Neuronal stem cell (in vitro differentiated cells): ENCODE measurements at places on chromosomes 1 and 21.

DNA sequence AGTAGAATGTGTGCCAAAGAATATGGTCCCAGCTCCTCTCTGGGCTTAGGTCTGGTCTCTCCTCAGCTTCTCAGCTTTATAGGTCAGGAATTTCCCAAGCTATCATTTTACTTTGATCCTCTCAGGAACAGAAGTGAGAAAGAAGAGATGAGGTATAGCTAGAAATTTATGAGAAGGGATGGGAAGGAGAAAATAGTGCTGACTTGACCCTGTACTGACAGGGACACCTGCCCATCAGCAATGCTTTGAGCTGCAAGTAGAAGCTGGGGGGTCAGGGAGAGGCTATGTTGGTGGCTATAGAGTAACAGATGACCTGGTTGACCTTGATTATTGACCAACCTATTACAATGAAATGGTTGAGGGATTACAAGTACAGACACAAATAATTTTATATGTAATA, 75.0 kb downstream of the XCL2 start:
- no peaks in the 10 kb centered on the region for H3K36me3 ChIP-seq
- peaks cover 6% of the 10 kb centered on the region for H3K4me1 ChIP-seq

DNA sequence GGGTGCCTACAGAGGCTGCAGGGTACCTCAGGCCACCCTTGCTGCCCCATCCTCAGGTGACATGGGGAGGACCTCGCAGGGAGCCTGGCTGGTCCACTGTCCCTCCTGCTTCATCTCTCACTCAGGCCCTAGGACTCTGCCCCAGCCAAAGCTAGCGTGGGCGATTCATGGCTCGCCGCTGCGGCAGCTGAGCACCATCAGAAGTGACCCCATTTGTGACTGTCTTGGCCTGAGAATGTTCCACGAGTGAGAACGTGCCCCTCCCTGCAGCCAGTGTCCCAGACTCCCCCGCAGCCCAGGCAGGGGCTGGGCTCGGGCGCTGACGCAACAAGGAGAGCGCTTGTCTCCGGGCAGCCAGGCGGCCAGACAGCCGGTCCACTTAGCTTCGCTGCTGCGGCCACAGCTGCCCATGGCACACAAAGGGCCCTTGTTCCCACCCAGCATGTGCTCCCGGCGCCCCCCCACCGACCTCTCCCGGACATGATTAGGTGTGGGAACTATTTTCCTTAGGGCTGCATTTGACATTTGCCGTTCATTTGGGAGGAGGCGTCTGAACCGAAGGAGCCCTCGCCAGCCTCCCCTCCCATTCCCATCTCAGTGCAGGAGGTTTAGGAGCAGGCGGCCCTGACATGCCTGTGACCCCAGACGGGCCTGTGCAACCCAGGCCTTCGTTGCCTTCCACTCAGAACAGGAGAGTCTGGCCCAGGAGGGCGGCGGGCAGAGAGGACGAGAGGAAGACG, 19.3 kb upstream of the POFUT2 start:
- peaks cover 20% of the 10 kb centered on the region for H3K4me1 ChIP-seq
- no peak overlapping the region for H3K4me3 ChIP-seq
- no peak for DNase-seq
- no peaks in the 10 kb centered on the region for H3K36me3 ChIP-seq

DNA sequence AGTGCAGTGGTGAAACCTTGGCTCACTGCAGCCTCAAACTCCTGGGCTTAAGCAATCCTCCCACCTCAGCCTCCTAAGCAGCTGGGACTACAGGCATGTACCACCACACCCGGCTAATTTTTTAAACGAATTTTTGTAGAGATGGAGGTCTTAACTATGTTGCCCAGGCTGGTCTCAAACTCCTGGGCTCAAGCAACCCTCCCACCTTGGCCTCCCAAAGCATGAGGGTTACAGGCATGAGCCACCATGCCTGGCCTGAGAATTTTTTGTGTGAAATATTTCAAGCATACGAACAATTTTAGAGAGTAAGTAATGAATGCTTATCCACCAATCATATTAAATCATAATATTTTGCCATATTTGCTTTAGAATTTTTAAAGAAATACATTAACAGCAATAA, 51.6 kb downstream of the MROH9 start:
- no peak for DNase-seq
- no peaks in the 10 kb centered on the region for H3K4me1 ChIP-seq
- no peak overlapping the region for H3K27ac ChIP-seq

GRCh38 chr1:31548534-31548906, 27.8 kb upstream of the TINAGL1 start:
- no peak overlapping the region for H3K4me3 ChIP-seq
- H3K4me1 ChIP-seq: peaks cover 10% of the 10 kb centered on the region
- H3K36me3 ChIP-seq: no peaks in the 10 kb centered on the region
- no peak for DNase-seq
- no peaks in the 10 kb centered on the region for H3K27me3 ChIP-seq

DNA sequence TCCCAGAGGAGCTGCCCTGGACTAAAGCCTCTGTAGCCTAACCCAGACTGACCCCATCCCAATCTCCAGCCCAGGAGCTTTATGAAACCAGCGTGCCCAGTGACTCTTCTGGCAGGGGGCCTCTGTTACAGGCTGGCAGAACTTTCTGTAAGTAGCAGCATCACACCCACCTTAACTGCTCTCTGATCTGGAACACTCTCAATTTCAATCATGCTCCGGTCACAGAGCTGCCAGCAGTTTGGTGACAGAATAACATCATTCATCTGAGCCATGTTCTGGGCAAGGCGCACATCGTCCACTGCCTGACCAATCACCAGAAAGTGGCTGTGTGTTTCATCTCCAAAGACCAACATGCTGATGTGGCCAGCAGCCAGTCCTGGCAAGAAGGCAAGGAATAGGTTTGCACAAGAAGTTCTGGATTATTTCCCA, 14.7 kb downstream of the ADCY10 start:
- no peak overlapping the region for H3K27ac ChIP-seq
- H3K27me3 ChIP-seq: peaks cover 3% of the 10 kb centered on the region

DNA sequence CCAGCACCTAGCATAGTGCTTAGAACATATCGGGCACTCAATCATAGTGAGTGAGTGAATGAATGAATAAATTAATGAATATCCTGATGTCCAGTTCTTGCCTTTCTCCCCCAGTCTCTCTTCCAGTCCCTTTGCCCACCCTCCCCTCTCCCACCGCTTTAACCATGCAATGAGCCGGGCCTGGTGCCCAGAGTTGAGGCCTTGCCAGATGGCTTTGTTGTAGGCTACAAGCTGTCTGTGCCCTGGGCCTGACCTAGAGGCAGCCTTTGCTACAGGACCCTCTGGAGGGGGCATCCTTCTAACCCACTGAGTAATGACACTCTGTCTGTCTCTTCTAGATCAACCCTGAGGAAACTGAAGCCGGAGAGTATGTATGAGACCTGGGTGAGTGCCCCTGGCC, 6.9 kb downstream of the CASQ1 start:
- H3K4me1 ChIP-seq: peaks cover 12% of the 10 kb centered on the region
- H3K4me3 ChIP-seq: no peak overlapping the region
- no peaks in the 10 kb centered on the region for H3K27me3 ChIP-seq
- no peaks in the 10 kb centered on the region for H3K36me3 ChIP-seq
- DNase-seq: no peak
- H3K27ac ChIP-seq: no peak overlapping the region

DNA sequence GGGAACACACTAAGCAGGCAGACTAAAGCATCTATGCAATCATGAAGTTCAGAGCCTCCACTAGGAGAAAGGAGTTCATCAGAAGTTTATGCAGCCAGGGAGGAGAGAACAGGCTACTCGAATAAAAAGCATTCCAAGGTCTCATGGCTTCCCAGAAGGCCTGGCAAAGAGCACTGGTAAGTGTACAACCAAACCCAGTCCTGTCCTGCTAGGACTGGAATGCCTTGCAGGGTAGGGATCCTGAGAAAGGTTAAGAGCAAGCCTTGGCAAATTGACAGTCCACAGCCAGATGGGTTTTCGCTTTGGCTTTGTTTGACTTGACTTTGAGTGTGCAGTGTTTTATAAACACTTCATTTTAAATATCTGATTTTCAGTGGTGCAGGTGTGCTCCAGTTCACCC, 133.6 kb upstream of the ATP1B1 start:
- peaks cover 8% of the 10 kb centered on the region for H3K4me1 ChIP-seq
- no peak overlapping the region for H3K27ac ChIP-seq
- no peak overlapping the region for H3K4me3 ChIP-seq
- H3K27me3 ChIP-seq: no peaks in the 10 kb centered on the region
- DNase-seq: no peak

DNA sequence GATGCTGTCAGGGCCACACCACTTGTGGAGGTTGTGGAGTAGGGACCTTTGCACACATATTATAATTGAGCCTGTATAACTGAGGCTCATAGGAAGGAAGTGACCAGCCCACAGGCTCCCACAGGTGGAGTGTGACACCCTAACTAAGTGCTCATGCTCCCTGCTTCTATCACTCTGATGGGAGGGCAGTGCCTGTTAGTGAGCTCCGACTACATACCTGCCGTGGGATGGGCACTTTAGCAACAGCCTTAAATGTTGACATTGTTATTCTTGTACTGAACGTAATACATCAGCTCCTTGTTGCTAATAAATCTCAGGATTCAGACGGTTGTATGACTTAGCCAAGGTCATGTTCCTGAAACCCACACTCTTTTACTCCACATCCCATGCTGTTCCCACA, 58.0 kb downstream of the BEND5 start:
- H3K27me3 ChIP-seq: no peaks in the 10 kb centered on the region
- H3K4me1 ChIP-seq: no peaks in the 10 kb centered on the region
- no peak overlapping the region for H3K4me3 ChIP-seq
- H3K27ac ChIP-seq: no peak overlapping the region

DNA sequence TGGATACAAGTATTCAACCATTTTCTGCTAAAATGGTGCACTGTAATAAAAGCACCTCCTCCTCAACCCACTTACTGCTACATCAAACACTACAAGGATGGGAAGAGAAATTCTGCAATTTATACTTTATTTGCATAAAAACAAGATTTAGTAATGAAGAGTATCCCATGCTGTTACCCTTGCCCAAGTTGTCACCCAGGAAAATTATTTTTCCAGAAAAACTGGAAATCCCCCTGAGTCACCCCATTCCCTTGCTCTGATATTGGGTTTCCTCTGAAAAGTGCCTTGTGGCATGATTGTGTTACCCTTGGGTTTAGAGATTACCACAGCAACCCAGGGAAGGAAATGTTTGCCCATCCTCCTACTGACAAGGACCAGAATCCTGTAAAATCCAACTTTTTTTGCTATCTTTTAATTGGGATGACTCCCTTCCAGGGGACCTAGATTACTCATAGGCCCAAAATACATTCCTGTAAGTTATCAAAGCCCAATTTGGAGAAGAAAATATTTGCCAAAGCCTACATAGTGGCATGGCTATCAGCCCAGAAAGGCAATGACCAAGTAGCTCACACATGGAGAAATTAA, 16.5 kb upstream of the ZC3H11B start:
- no peak overlapping the region for H3K4me3 ChIP-seq
- no peaks in the 10 kb centered on the region for H3K36me3 ChIP-seq
- no peak for DNase-seq
- H3K27ac ChIP-seq: no peak overlapping the region
- no peaks in the 10 kb centered on the region for H3K4me1 ChIP-seq

DNA sequence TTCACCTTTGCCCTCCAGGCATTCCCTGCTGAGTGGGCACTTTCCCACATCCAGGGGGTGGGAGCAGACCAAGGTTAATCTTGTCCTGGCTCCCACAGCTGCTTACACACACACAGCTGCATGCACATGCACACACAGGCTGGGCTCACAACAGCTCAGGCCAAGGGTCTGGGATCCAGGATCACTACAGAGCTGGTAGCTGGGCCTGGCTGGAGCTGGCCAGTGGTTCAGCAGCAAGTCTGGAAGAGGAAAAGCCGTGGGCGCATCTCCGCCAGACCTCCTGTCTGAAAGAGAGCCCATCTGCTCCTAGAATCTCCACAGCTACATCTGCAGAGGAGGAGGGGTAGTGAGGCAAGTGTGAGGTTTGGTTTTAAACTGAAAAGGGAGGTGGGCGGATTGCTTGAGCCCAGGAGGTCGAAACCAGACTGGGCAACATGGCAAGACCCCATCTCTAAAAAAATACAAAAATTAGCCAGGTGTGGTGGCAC, 3.8 kb downstream of the CDK18 start:
- DNase-seq: no peak
- peaks cover 16% of the 10 kb centered on the region for H3K4me1 ChIP-seq
- no peaks in the 10 kb centered on the region for H3K36me3 ChIP-seq
- H3K27me3 ChIP-seq: peaks cover 69% of the 10 kb centered on the region

DNA sequence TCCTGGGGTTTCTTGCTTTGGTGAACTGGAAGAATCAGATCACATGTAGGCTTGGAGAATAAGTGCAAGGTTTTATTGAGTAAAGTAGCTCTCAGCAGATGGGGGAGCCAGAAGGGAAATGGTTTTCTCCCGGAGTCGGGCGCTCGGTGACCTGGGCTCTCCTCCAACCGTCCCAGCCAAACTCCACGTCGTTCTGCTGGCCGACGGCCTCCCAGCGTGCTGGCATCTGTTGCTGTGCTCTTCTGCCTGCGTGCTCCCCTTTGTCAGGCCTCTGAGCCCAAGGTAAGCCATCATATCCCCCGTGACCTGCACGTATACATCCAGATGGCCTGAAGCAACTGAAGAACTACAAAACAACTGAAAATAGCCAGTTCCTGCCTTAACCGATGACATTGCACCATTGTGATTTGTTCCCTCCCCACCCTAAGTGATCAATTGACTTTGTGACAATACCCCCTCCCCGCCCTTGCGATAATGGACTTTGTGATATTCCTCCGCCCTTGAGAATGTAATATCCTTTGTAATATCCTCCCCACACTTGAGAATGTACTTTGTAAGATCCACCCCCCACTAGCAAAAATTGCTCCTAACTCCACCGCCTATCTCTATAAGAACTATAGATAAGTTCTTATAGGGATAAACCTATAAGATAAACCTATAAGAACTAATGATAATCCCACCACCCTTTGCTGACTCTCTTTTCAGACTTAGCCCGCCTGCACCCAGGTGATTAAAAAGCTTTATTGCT, 88.3 kb downstream of the SMYD3 start:
- no peaks in the 10 kb centered on the region for H3K4me1 ChIP-seq
- no peaks in the 10 kb centered on the region for H3K36me3 ChIP-seq
- H3K4me3 ChIP-seq: no peak overlapping the region
- DNase-seq: no peak
- H3K27ac ChIP-seq: no peak overlapping the region
- H3K27me3 ChIP-seq: no peaks in the 10 kb centered on the region

GRCh38 chr21:14918527-14918926, 146.3 kb downstream of the NRIP1 start:
- peaks cover 2% of the 10 kb centered on the region for H3K4me1 ChIP-seq
- no peak overlapping the region for H3K27ac ChIP-seq
- no peak for DNase-seq
- no peak overlapping the region for H3K4me3 ChIP-seq
- H3K36me3 ChIP-seq: no peaks in the 10 kb centered on the region

DNA sequence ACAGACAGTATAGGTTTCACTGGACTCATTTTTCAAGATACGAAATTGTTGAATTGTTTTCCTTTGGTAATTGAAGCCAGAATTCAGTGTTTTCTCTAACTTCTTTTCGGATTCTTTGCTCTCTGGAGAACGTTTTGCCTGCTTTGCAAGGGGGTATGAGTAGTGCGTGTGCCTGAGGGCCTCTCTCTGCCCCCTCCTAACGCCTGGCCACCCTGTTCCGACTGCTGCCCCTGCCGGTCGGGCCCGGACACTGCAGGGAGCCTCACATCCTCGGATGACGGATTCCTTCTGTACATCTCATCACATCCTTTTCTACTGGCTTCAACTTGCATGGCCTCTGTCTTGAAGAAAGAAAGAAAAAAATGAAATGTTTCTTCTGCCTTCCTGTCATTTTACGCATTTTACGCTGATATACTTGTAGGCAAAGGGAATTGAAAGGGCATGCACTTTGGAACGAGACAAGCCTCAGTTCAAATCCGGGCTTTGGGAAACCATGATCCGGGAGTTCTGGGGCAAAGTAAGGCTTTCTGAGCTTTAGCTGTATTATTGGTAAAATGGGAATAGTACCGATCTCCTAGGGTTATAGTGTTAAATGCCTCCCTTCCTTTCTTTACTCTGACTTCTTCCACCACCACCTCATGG, 65.1 kb downstream of the DISC1 start:
- H3K27me3 ChIP-seq: no peaks in the 10 kb centered on the region
- no peak overlapping the region for H3K4me3 ChIP-seq
- DNase-seq: peak; percentile 6
